ENCODE measurements at places on chromosomes 1 and 21.

DNA sequence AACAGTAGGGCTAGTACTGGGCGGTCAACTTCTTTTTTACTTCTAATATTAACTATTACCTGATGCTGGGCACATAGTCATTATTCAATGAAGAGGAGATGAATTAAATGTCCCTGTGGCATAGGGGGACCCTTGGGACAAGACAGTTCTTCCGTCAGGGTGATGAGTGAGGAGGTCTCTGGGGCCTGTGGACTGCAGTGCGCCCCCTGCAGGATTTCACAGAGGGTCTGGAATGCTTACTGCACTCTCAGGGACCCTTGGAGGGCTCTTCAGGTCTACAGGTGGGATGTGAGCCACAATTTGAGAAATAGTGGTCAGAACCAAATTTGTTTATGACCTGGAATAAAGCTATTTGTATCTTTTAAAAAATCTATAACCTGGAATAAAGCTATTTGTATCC, 149.4 kb downstream of the FAM78B start:
- DNase-seq = no peak

DNA sequence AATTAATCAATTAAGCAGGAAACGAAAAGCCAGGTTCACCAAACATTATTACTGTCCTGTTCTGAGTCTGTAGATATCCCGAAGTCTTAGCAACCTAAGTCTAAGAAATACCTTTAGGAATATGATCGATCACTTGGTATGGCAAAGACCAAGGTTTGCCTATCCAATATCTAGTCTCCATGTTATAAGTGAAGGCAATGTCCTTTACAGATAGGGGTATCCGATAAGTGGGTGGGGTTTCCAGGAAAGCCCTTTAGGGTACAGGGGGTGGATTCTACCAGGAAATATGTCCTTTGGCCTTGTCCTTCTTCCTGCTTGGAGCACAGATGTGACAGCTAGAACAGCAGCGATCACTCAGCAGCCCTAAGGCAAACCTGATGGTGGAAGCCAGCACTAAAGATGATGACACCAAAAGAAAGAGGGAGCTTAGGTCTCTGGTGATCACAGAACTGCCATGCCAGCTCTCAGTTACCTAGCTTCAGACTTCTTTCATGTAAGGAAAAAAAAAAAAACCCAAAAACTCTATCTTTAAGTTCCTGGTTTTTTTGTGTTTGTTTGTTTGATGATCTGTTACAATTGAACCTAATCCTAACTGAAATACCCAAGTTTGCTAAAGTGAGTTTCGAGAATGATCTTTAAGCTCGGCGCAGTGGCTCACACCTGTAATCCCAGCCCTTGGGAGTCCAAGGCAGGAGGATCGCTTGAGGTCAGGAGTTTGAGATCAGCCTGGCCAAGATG, 40.8 kb downstream of the DSTYK start:
- DNase-seq = no peak

GRCh38 chr21:32576011-32576410, 9.3 kb downstream of the TCP10L start:
- DNase-seq = no peak

DNA sequence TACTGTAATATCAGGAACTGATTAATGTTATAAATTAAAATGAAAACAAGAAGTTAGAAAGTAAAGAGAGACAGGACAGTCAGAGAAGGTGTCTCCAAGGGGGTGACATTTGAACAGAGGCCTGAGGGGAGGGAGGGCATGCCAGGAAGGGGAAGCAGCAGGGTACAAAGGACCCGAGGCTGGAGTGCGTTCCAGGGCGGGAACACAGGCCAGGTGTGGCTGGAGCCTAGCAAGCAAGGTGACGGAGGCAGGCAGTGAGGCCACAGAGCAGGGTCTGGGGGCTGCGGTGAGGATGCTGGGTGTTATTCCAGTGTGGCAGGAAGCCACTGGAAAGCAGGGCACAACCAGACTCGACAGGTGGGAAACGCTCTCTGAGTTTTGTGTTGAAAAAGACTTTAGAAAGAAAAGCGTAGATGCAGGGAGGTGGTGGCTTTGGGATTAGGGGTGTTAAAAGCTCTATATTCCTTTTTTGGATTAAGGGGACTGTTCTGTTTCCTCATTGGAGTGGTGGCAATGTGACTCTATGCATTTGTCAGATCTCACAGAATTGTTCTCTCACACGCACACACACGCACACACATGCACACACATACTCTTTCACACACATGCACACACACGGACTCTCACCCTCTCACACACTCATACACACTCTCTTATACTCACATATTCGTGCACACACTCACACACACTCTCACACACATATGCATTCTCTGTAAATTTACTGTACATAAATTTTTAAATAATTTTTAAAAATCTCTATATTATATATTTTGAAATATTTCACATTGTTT, 124.5 kb downstream of the GLIS1 start:
- no peak for DNase-seq

- no peak for DNase-seq
Measured at GRCh38 chr1:54271341-54271740, 71.4 kb downstream of the MRPL37 start.

- peak; percentile 55 for DNase-seq
Measured at GRCh38 chr1:56336982-56337381, 242.4 kb downstream of the PLPP3 start.

- no peak for DNase-seq
Measured at GRCh38 chr1:6591222-6591621, 11.4 kb downstream of the ZBTB48 start.

DNA sequence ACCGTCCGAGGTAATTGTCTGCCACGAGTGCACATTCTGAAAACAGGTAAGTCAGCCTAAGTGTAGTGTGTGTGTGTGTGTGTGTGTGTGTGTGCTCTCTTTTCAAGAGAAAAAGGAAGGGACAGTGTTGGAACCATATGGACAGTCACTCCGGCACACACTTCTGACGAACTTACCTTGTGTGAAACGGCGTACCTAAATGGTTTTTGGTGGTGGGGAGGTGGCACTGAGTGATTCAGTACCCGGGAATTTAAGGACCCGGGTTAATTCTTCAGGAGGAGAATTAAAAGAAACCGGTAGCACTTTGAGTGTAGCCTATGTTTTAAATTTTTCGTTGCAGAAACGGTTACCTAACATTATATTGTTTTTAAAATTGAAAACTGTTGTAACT, 286 bp downstream of the ODR4 start:
- DNase-seq = no peak

- DNase-seq = no peak
Measured at GRCh38 chr1:43832998-43833397, 100.6 kb upstream of the ARTN start.

DNA sequence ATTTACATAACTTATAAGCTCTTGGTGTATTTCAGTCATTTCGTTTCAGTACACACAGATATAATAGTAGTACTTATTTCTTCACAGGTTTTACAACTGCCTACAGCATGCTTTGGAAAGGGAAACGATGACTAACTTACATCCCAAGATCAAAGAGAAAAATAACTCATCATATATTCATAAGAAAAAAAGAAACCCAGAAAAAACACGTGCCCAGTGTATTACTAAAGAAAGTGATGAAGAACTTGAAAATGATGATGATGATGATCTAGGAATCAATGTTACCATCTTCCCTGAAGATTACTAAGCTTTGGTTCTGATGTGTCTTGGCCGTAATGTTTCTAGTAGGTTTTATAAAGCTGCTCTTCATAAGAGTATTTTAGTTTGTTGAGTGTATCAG, 30.9 kb downstream of the TYW3 start:
- peak; percentile 5 for DNase-seq

GRCh38 chr1:91582431-91582921, 81.8 kb downstream of the CDC7 start:
- peak; percentile 100 for DNase-seq

GRCh38 chr1:32900956-32901822, at the start of gene TMEM54:
TMEM54 (minus strand) TSS chr1:32901389; CDS start chr1:32901238, 151 bp downstream.
- peak; percentile 15 for DNase-seq

- DNase-seq = peak; percentile 39
Measured at GRCh38 chr1:6612641-6613360, 730 bp upstream of the PHF13 start.

DNA sequence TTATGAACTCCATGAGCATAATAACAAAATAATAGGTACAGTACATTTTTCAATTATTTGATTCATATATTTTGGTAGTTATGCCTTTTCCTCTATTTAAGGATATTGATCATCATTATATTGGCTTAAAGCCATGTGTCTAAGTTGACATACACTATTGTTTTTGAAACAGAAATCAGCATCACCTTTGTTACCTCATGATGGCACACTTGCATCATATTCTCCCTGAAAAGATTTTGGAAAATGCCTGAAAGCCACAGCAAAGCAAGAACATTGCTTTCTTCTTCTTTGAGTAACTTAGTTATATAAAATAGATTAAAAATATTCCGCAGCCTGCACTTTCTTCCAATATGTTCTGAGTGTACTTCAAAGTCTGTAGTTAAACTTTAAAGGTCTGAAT, 33.3 kb downstream of the TMPRSS15 start:
- DNase-seq = no peak

- DNase-seq = no peak
Measured at GRCh38 chr1:38270849-38271633, 224.4 kb upstream of the POU3F1 start.

DNA sequence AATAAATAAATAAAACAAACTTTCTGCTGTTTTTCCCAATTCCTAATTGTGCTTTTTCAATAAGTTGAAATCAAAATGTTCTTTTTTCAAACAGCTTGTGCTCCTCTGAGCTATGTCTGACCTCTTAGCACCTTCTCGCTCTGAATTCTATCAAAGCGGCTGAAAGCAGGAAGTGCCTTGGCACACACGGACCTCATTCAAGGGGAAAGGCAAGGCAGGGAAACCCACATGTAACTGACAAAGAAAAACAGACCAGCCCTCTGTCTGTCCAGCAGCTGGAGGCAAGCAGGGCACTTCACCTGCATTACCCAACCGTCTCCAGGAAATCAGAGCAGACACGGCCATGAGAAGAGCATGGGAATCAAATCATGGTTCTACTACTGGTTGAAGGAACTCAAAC, 56.7 kb downstream of the PLPP3 start:
- DNase-seq = no peak

GRCh38 chr21:15992171-15992570, 262.4 kb downstream of the USP25 start:
- peak; percentile 63 for DNase-seq

GRCh38 chr1:105100102-105100501, 1350.4 kb downstream of the AMY1C start:
- no peak for DNase-seq

GRCh38 chr1:156104065-156104810, 10.3 kb upstream of the LMNA start:
- peak; percentile 80 for DNase-seq

DNA sequence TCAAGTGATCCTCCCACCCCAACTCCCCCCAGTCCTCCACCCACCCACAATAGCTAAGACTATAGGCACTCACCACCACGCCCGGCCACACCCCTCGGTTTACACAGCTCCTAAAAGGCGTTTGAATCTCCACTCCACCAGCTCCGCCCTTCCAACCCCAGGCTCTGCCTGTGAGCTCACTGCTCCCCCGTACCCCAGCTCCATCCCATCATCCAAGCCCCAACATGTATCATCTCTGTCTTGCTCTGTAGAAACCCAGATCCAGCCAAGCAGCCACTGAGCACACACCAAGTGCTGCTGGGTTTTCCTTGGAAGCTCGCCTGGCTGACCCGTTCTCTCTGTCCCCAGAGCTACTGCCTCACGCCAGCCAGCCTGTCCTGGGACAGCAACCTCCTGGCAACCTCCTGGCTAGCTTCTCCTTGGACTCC, 12.0 kb upstream of the S100A2 start:
- no peak for DNase-seq

- DNase-seq = no peak
Measured at GRCh38 chr1:25837262-25837875, 17.6 kb downstream of the MTFR1L start.

GRCh38 chr1:50615036-50615750, 191.9 kb upstream of the DMRTA2 start:
- DNase-seq = no peak

GRCh38 chr1:101849356-101849755, 147.4 kb downstream of the OLFM3 start:
- DNase-seq = no peak

GRCh38 chr1:223733898-223734852, 21.8 kb downstream of the CAPN2 start:
- no peak for DNase-seq

DNA sequence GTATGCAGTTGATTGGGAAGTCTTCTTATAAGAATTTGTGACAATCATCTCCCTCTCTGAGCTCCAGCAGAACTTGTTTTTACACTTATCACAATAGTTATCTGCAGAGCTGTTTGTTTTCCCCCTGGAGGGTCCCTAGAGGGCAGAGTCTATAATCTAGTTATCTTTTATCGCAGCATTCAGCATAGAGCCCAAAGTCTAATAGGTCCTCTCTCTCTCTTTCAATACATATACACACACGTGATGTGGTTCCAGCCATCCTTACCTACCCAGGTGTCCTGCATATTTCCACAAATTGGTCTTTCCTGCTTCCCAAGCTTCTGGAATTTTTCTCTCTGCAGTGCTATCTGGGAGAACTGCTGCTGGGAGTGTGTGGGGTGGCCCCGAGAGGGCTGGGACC, 229.6 kb upstream of the KIAA0040 start:
- DNase-seq = no peak

DNA sequence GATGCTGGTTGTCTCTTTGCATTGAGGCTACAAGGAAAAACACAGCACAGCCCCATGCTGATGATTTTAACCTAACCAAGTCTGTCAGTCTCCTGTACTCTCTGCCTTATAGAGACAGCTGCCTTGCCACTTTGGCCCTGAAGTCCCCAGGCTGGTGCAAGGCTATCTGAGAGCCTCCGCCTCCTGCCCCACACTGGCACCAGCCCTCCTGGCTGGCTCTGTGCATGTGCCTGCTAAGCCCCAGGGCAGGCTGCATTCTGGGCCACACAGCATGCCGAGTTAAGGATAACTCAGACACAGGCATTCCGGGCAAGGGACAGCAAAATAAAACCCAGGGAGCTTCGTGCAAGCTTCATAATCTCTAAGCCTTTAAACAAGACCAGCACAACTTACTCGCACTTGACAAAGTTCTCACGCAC, 910 bp downstream of the RUNX1 start:
- no peak for DNase-seq

GRCh38 chr1:164577291-164577690, 18.3 kb downstream of the PBX1 start:
- DNase-seq = peak; percentile 52

GRCh38 chr1:223756806-223757700, 44.7 kb downstream of the CAPN2 start:
- DNase-seq = no peak

DNA sequence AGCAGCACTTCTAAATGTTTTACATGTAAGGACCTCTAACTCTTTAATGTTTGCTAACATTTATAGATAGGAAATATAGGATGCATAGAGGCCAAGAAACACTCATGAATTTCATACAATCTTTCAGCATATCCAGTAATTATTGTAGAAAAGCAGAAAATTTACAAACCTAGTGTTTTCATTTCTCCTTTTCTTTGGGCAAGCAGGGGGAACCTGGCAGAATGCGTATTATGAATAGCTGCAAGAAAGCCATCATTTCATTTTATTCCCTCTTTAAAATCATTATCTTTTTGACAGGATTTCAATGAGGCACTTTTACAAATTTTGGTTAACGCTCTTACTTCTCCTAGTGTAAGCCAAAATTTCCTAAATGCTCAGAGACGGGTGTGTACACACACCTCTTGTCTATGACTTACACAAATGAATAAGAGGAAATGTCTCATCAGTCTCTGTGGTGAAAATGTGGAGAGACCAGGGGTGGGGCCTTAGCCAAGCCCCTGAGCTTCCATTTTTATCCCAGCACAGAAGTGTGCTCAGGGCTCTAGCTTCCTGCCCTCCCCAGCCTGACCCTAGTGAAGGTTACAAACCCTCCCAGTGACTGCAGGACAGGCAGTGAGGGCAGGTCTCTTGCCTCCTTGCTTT, 91.6 kb downstream of the LRRC8C start:
- DNase-seq = peak; percentile 59
